ENCODE measurements at places on chromosomes 2 and 18. TPM values are rescaled to one million over a fixed set of nuclear protein-coding genes. Genes with fewer than 3 reads are reported as not detected.

The SPP2 gene
- not detected for total RNA-seq

The ALPI gene
- total RNA-seq, result not detected

The TWSG1 gene
- total RNA-seq, result 136 TPM

The LIMS3 gene
- total RNA-seq, result 3.9 TPM

The RAB12 gene
- total RNA-seq, result 73.8 TPM

The RIT2 gene
- total RNA-seq, result not detected

The RUFY4 gene
- not detected for total RNA-seq
